EL (cell line): ENCODE measurements at places on chromosomes 12 and 14.

DNA sequence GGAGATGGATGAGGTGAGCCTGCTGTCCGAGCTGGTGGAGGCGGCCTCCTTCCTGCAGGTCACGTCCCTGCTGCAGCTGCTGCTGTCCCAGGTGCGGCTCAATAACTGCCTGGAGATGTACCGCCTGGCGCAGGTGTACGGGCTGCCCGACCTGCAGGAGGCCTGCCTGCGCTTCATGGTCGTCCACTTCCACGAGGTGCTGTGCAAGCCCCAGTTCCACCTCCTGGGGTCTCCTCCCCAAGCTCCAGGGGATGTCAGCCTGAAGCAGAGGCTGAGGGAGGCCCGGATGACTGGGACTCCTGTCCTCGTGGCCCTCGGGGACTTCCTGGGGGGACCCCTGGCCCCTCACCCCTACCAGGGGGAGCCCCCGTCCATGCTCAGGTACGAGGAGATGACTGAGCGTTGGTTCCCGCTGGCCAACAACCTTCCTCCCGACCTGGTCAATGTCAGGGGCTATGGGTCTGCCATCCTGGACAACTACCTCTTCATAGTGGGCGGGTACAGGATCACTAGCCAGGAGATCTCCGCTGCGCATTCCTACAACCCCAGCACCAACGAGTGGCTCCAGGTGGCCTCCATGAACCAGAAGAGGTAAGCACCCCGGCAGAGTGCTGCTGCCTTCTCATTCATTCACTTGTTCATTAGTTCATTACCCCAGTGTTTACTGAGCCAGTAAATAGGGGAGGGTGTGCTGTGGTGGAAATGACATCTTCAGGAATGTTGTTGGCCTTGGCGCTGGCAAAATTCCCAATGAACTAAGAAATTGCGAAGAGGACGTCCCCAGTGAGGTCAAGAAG is 774 bp upstream of the MANSC4 start:
- DNase-seq: peak; percentile 74

GRCh38 chr12:129701631-129702101 is 202.2 kb downstream of the TMEM132D start:
- DNase-seq: no peak

DNA sequence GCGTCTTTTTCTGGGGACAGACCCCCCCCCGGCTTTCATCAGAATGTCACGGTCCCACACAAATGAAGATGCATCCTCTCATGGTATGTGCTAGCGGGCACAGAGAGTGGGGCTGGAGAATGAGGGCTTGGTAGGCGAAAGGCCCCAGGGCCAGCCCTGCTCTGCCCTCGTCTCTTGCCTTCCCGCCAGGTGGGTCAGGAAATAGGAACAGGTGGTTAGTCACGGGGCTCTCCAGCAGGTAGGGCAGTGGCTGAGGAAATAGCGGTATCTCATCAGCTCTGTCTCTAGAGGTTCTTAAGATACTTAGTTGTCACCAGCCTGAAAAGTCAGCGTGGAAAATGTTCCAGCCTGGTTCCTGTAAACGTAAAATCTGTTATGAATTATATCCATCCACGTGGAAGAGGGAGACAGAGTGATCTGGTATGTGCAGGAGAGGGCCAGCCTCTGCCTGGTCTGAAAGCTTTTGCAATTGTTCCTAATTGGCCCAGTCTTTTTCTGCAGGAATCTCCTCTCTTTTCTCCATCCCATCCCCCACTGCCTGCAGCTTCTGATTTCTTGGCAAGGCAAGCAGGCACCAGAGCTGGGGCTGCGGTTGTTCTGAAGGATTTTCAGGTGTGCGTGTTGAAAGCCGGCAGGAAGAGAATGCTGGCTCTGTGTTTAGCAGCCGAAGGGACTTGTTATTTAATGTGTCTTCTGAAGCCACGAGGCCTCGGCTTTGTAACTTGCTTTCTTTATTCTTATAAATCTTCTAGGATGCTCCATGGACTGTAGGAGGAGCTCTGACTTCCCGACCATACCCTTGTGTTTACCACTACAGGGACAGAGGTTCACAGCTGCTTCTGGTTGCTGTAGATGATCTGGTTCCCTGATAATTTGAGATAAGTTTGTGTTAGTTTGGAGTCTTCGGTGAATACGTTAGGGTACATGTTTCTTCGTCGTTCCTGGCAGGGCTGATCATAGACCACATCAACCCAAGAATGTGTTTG is 131.1 kb downstream of the CACNA1C start:
- peak; percentile 32 for DNase-seq

- DNase-seq: no peak
Observed at GRCh38 chr12:126191031-126191891, 1126.0 kb downstream of the AACS start.

GRCh38 chr14:63542231-63542999 is 762 bp downstream of the PPP2R5E start:
- DNase-seq: peak; percentile 43

- no peak for DNase-seq
Observed at GRCh38 chr14:89236851-89237250, 180.2 kb downstream of the FOXN3 start.

- no peak for DNase-seq
Observed at GRCh38 chr12:6507102-6507998, 13.4 kb downstream of the NCAPD2 start.

- no peak for DNase-seq
Observed at GRCh38 chr12:16019136-16019535, 108.0 kb downstream of the DERA start.

- no peak for DNase-seq
Observed at GRCh38 chr14:33464254-33464962, 486.5 kb downstream of the EGLN3 start.

GRCh38 chr14:68143341-68143841 is 323.8 kb downstream of the RAD51B start:
- peak; percentile 49 for DNase-seq

DNA sequence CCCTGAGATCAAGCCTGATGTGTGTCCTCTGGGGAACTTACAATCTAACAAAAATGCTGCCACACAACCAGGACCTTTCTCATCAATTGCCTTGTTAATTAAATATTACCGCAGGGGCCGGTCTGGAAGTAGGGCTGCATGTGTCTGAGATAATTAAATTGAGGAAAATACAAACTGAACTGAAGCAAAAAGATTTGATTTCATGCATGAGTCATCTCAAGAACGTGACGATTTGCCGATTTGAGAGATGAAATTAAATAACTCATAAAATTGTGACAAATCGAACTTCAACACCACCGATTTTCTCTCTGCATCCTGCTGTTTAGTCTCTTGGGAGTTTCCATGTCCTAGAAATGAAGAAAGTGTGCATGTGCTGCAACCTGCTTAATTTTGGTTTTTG is 94.6 kb upstream of the DAAM1 start:
- DNase-seq: no peak

DNA sequence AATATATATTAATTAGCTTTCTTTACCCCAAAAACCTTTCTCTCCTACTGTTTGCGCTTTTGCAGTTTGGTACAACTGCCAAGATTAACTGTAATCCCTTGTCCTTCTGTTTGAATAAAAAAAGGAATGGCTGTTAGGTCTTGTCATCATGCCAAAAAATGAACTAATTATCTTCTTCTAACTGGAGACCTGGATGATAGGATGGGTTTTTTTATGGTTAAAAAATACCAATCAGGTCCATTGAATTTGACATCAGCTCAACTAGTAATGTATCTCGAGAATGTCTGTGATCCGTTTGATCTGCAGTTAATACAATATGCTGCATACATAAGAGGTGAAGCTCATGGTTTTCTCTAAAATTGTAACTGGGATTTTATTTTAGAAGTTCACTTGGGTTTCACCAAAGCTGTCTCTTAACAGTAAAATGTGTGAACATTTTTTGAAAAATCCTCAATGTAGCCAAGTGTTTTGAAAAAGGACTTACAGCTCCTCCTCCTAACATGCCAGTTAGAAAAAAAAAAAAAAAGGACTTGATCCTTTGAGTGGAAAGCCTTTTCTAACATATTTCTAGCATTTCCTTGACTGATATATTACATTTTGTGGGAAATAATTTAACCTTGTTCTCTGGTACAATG is 96.8 kb downstream of the SRGAP1 start:
- DNase-seq: no peak

DNA sequence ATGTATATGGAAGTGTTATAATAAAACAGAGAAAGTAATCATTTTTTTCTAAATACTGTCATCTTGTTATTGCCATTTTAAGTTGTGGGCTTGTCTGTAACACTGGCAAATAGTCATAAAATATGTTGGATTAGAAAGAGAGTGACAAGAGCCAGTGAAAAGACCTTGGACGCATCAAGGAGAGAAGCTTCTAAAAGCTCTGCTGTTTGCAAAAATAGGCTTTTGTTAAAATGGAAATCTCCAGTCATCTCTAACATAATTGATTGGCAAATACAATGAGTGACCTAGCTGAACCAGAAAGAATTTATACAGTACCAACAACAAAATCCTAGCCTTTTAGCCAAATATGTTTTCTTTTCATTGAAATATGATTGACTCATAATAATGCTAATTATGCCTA is 245.8 kb upstream of the RMST start:
- no peak for DNase-seq

GRCh38 chr12:54592316-54592715 is 3.9 kb upstream of the PPP1R1A start:
- no peak for DNase-seq

DNA sequence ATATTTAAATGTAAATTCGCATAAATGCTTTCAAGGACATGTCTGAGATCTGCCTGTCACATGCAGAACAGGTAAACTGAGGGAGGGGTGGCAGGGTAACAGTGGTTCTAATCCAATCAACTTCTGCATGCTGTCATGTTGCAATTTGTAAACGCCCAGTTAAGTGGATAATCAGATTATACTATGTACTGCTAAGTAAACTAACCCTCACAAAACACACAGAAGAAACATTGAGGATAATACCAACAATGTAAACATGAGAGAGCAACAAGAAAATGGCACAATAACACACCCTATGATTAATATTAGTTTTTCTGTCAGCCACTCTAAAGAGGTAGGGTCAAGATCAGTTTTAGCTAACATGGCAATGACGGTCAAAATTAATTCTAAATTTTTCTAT is 123.7 kb downstream of the KIF21A start:
- no peak for DNase-seq

DNA sequence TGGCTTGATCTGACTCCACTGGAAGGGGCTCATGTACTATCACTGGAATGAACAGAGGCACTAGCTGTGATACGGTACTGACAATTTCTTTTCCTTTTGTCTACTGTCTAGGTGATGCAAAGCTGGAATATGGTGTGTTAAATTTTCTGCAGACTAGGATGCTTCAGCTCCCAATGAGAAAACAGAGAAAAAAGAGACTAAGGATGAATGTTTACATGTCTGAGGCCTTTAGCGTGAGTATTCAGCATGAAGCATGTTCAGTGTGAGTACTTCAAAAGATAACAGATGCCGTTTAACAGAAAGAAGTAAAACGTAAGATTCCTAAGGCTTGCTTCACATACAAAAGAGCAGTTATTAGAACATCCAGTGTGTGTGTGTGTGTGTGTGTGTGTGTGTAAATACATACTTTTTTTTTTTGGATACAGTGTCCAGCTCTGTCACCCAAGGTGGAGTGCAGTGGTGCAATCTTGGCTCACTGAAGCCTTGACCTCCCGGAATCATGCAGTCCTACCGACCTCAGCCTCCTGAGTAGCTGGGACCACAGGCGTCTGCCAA is 92.3 kb upstream of the FERMT2 start:
- DNase-seq: no peak

DNA sequence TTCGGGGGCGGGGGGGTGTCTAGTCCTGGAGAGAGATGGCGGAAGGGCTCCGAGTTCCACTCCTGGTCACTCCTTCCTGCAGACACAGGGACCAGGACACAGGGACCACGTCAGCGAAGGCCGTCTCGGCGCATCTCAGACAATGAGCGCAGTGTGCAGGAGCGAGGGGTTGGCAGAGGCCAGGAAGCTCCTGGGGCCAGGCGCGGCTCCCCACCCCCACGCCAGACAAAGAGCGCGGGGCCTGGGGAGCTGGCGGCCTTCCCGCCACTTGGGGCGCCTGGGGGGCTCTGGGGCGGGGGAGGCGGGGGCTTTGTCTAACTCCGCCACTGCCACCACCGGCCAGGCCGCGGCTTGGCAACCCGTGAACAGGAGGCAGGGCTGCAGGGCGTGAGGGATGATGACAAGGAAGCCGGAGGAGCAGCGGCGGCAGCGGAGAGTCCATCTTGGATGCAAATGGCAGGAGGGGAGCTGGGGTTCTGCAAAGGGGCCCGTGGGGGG is 2.2 kb downstream of the CDK2AP1 start:
- DNase-seq: peak; percentile 70

- peak; percentile 69 for DNase-seq
Observed at GRCh38 chr12:58509116-58509885, 411.0 kb downstream of the LRIG3 start.

GRCh38 chr12:65643595-65644386 is 180.5 kb upstream of the HMGA2 start:
- no peak for DNase-seq

DNA sequence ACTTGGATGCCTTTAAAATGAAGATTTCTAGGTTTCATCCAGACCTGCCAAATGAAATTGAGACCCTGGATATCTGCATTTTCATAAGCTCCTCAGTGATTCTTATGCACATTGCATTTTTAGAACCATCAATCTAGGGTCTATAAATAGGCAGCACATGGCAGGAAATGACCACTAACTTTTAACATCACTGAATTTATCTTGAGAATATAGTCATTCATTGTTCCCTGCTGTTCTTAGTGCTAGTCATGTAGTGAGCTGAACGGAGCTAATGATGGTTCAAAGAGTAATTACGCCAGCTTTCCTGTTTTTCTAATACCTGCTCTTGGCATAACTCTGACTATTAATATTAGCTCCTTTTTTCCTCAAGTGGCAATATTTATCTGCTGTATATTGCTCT is 91.6 kb downstream of the TPH2 start:
- DNase-seq: no peak

DNA sequence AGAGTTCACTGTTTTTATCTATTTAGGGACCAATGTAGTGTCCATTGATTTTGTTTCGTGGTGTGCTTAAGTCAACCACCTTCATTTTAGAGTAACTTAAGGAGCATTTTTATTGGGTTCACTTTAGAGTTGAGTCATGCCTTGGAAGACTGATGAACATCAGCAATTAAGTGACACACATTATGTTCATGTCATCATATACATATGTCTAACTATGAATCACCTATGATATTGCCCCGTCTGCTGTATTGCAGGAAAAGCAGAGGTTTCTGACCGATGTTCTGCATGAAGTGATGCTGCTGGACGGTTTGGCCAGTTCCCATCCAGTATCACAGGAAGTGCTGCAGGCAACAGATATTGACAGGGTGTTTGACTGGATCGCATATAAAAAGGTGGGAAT is 227.1 kb downstream of the TRHDE start:
- peak; percentile 21 for DNase-seq

DNA sequence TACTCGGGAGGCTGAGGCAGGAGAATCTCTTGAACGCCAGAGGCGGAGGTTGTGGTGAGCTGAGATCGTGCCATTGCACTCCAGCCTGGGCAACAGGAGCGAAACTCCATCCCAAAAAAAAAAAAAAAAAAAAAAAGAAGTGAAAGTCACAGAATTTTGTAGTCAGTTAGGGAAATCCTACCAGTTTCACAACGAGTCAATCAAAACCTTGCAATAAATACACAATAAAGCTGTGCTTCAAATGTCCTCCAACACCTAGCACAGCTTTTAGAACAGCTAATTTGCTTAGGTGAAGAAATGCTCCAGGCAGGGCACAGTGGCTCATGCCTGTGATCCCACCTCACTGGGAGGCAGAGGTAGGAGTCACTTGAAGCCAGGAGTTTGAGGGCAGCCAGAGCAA is 112.8 kb upstream of the ATF7IP start:
- no peak for DNase-seq

GRCh38 chr12:96246926-96247505 is 52.8 kb downstream of the ELK3 start:
- no peak for DNase-seq

- DNase-seq: no peak
Observed at GRCh38 chr14:104136472-104137296, 1.7 kb upstream of the KIF26A start.
